ENCODE measurements at places on chromosomes 5 and 9. TPM values are rescaled to one million over a fixed set of nuclear protein-coding genes. Genes with fewer than 3 reads are reported as not detected.

RGS7BP gene
- total RNA-seq = not detected

HEMGN gene
- 1.2 TPM for total RNA-seq

NCS1 gene
- total RNA-seq = 21.3 TPM

PRDM9 gene
- not detected for total RNA-seq

SPARC gene
- total RNA-seq = not detected

HACD4 gene
- 4.0 TPM for total RNA-seq

OBP2B gene
- total RNA-seq = not detected

C5orf58 gene
- not detected for total RNA-seq

SLC1A1 gene
- 0.29 TPM for total RNA-seq

IFNK gene
- not detected for total RNA-seq

ARSI gene
- not detected for total RNA-seq

NR5A1 gene
- total RNA-seq = not detected

SPINK6 gene
- total RNA-seq = not detected

HTR4 gene
- total RNA-seq = not detected

SCGB3A2 gene
- not detected for total RNA-seq

KIF20A gene
- total RNA-seq = 51.4 TPM

DPYSL3 gene
- total RNA-seq = 0.13 TPM

COL27A1 gene
- 9.7 TPM for total RNA-seq

CDHR2 gene
- total RNA-seq = 0.47 TPM

CTXN3 gene
- not detected for total RNA-seq

CCDC192 gene
- not detected for total RNA-seq

PPWD1 gene
- total RNA-seq = 37.8 TPM

FAM200C gene
- total RNA-seq = 0.83 TPM

TJP2 gene
- total RNA-seq = 3.9 TPM

LTC4S gene
- 1.3 TPM for total RNA-seq

MARCOL gene
- total RNA-seq = not detected

PCDHGC5 gene
- total RNA-seq = not detected

ZBTB43 gene
- 14.3 TPM for total RNA-seq

IL4 gene
- total RNA-seq = 1.4 TPM

RNF183 gene
- total RNA-seq = 0.27 TPM

GAPT gene
- not detected for total RNA-seq

MEGF10 gene
- total RNA-seq = not detected

GHR gene
- total RNA-seq = not detected

HBEGF gene
- 6.4 TPM for total RNA-seq

PCDHGB2 gene
- total RNA-seq = 0.11 TPM

ENTREP1 gene
- not detected for total RNA-seq

C5orf22 gene
- 23.7 TPM for total RNA-seq

GABRA6 gene
- not detected for total RNA-seq

FGF1 gene
- total RNA-seq = not detected

ACTBL2 gene
- total RNA-seq = not detected

OSTF1 gene
- total RNA-seq = 55.3 TPM

ANKRD18A gene
- total RNA-seq = 0.85 TPM

ACSL6 gene
- 3.3 TPM for total RNA-seq

PLPP1 gene
- 17.6 TPM for total RNA-seq

LCN2 gene
- not detected for total RNA-seq

OR13F1 gene
- not detected for total RNA-seq

SHISAL2B gene
- total RNA-seq = not detected

CTSV gene
- total RNA-seq = 0.34 TPM

FEM1C gene
- total RNA-seq = 16.7 TPM

SETX gene
- total RNA-seq = 33.8 TPM

DDX4 gene
- not detected for total RNA-seq
